ENCODE measurements at places on chromosomes 12 and 14.

GRCh38 chr14:58626431-58626831, 11.3 kb upstream of the DACT1 start:
- DNase-seq: no peak

GRCh38 chr12:120047072-120047471, 58.0 kb downstream of the BICDL1 start:
- DNase-seq: no peak

GRCh38 chr12:123165537-123165936, 14.6 kb upstream of the PITPNM2 start:
- DNase-seq: no peak

- no peak for DNase-seq
Observed at GRCh38 chr12:69886715-69887114, 61.7 kb downstream of the MYRFL start.

GRCh38 chr12:15270591-15270990, 49.4 kb upstream of the RERG start:
- no peak for DNase-seq
